Memory B cell (primary cell): ENCODE measurements at places on chromosomes 11 and 22.
A peak's percentile ranks its signal among the peaks of the same experiment; 100 is the strongest.

DNA sequence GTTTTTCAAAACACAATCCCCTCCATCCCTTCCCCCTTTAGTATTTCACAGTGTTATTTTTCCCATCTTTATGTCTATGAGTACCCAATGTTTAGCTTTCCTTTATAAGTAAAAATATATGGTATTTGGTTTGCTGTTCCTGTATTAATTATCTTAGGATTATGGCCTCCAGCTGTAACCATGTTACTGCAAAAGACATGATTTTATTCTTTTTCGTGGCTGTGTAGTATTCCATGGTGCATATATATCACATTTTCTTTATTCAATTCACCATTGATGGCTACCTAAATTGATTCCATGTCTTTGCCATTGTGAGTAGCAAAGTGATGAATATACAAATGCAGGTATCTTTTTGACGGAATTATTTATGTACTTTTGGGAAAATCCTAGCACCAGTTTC, 346.4 kb upstream of the CNTN5 start:
- no peak for DNase-seq

- no peak for DNase-seq
These were observed 4.9 kb downstream of the OR10A3 start for GRCh38 chr11:7936615-7937014.

DNA sequence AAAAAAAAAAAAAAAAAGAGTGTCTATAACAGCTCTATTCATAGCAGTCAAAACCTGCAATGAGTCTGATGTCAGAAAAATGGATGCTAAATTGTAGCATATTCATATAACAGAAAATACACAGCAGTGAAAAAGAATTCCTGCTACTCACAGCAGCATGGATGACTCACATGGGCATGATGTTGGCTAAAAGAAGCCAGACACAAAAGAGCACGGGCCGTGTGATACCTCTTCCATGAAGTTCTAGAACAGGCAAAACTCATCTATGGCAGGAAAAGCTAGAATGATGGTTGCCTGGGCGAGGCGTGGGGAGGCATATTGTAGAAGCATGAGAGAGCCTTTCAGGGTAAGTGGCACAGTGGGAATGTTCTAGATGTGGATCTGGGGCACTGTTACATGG, 18.9 kb downstream of the PLAAT3 start:
- no peak for DNase-seq

GRCh38 chr11:62747475-62748160, 6.3 kb downstream of the ZBTB3 start:
- DNase-seq: no peak

GRCh38 chr22:37607935-37608476, 628 bp upstream of the GGA1 start:
- DNase-seq: peak; percentile 39

DNA sequence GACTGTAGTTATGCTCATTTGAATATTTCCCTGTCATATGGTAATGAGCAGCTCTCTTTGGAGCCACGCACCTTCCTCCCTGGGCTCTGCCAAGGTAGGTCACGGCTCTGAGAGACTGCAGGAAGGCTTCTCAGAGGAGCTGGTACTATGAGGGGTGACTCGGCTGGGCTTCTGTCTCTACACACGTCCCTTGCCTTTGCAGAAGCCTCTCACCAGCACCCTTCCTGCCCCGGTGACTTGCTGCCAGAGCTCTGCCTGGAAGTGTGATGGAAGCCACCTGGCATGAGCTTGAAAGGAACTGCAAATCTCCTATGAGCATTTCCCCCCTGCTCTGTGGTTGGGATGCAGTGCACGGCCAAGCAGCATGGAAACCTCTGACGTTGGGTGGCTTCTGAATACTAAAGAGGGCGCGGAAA, 74.2 kb downstream of the KIRREL3 start:
- DNase-seq: no peak

GRCh38 chr11:5345831-5346230, 2.5 kb upstream of the OR51B5 start:
- no peak for DNase-seq

DNA sequence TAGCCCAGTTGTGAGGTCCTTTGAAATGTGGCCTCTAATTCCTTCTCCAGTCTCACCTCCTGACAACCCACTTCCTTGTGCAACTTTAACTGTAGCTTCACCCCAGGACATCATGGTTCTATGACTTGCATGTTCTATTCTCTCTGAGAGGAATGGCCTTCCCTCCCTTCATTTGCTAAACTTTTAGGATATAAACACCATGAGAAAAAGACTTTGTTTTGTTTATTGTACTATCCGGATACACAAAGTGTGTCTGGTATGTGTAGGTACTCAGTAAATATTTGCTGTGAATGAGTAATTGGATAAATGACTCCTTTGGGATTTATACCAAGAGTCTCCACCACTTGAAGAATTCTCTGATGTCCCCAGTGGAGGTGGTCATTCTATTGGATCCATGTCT, 547.6 kb downstream of the INSC start:
- DNase-seq: no peak

GRCh38 chr11:118410055-118410745, 8.8 kb downstream of the ATP5MG start:
- no peak for DNase-seq

- no peak for DNase-seq
These were observed 15.2 kb downstream of the CCDC157 start for GRCh38 chr22:30371981-30372380.

DNA sequence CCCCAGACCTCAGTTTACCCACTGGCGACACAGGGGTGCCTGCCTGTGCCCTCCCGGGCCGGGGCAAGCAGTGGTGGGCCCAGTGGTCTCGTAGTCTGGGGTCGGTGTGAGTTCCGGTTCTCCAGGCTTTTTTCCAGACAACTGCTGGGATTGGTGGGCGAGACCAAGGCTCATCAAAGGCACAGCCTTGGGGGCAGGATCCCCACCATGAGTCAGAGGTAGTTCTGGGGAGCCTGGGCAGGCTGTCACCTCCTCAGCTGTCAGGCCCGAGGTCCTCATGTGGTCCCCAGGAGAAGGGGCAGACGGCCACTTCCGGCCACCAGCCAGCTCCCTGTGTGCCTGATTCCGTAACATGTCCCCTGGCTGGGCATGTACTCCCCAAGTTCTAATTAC, 827 bp upstream of the MUC2 start:
- no peak for DNase-seq

DNA sequence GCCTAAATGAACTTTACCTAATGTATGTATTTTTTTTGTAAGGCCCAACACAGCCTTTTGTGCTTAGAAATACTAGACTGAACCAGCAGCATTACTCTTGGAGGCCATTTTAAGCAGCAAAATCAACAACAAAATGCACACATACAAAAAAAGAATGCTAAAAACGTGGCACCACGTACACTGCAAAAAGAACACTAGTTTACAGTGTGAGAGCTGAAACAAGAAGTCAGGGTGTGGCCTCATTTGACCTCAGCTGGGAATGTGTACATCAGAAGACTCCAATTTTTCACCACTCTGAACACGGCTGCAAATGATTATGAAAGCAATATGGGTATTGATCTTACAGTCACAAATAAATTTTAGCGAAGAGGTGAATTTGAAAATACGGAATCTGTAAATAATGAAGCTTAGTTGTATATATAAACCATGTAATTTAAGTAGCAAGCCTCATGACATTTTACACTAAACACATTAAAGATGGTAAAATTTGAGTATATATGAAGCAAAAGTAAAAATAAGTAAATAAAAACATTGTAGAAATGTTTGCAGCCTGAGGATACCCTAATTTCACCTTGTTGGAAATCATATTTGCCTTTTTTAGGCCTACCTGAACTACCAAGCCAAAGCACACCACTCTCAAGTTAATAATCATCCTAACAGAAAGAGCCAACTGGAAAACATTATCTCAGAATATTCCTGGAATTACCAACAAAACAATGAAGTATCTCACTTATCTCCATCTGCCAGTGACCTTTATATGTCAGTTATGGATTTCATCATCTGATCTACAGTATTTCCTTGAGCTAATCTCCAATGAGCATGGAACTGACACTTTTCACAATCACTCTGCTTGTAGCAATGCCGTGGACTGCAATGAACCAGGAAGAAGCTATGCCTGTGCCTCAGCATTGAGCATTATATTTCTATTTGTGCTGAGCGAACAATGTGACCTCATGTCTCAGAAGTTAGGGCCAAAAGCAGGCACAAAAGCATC, 319.5 kb upstream of the FAT3 start:
- no peak for DNase-seq

- DNase-seq: no peak
These were observed 28.1 kb upstream of the P2RY2 start for GRCh38 chr11:73189723-73190556.

- no peak for DNase-seq
These were observed 221.2 kb downstream of the SBF2 start for GRCh38 chr11:10072841-10073240.

DNA sequence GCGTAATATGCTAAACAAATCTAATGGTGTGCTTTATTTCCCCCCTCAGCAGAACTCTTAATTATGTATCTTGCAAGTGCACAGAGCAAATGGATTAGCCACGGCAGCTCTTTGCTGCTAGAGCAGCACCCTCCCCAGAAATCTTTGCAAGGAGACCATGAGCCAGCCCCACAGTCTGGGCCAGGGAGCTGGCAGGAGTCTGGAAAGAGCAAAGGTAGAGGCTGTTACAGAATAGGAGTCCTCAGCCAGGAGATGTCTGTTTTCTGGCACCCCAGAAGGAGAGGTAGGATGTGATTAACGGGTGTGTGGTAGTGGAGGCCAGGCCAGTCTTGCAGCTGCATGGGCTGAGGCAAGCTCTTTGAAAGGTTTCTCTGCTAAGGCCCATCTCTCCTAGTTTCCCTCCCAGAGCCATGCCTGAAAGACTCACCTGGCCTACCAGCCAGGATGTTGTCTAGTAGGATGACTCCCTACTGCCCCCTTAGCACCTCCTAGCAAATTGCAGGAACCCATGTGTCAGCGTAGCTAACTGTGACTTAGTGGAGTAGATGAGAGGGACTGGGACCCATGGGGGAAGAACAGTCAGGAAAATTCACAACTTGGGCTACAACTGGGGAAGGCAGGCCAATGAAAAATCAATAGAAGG, 557.2 kb downstream of the BUD13 start:
- DNase-seq: no peak
